SW 1271 (cell line): ENCODE measurements at places on chromosomes 11 and 22.

DNA sequence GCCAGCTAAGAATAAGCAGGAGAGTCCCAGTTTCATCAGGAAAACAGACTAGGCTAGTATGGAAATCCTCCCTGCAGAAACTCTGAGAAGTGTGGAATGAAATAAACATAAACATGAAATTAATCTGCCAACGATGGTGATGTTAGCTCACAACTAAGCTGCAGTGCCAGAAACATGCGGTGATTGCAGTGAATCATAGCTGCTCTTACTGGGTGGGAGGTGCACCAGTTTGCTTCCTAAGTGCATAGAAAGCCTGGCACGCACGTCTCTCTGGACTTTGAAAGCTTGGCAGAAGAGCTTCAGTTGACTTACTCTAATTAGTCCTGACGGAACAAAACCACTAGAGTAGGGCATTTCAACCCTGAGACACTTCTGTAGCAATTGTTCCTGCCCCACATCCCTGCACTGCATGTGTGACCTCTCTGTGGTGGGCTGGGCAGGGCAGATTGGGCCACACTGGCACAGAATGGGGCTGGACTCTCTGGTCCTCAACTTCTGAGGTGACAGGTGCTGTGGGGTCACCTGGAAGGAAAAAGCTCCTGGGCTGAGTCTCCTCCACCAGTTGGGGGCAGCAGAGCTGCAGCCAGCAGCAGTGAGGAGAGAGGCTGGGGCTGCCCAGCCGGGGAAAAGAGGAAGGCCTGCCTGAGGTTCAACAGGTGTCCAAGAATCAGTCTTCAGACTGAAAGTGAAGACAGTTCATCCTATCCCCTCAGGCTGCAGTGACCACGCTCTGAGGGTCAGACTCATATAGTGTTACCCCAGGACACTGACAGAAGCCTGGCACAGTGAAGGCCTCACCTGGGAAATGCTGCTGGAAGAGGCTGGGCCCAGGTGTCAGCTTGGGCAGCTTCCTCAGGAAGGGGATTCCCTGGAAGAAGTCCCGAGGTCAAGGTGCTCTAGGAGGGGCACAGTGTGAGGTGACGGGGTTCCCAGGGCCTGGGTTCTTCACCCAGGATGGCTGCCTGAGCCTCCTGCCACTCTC, 40.5 kb downstream of the GGTLC2 start:
- DNase-seq, result no peak

GRCh38 chr11:553988-554340, 6.6 kb downstream of the LMNTD2 start:
- DNase-seq, result no peak

- no peak for DNase-seq
These were observed 18.1 kb upstream of the RFPL2 start for GRCh38 chr22:32222991-32223390.

- DNase-seq, result no peak
These were observed 14.0 kb downstream of the SERPINH1 start for GRCh38 chr11:75576017-75576416.

DNA sequence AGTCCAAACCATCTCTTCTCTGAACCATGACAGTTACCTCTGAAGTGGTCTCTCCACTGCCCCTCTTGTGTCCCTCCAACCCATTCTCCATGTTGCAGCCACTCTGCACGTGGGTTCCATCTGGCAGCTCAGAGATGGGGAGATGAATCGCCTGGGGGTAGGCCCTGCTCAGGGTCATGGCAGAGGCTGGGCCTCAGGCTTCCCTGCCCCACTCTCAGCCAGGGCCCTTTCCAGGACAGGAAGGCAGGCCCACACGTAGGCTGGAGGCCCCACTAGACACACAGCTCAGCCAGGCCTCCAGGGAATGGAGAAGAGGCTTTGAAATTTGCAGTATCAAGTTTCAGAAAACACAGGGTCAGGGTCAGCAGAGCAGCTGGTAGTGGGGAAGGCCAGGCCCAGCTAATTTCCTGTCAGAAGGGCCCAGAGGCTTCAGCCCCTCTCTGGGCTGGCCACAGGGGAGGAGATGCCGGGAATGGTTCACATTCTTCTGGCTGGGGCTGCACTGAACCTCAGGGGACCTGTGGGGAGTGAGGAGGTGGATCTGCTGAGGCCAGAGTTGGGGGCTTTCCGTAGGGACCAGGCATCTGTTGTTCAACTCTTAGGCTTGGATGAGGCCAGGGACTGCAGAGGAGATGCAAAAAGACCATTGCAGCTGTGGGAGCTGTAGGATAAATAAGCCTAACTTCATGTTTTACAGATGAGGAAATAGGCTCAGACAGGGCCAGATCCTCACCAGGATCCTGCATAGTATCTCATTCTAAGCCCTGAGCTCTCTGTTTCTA, 101.6 kb downstream of the SWAP70 start:
- DNase-seq, result no peak

GRCh38 chr11:57150454-57150917, 31.3 kb upstream of the LRRC55 start:
- no peak for DNase-seq

DNA sequence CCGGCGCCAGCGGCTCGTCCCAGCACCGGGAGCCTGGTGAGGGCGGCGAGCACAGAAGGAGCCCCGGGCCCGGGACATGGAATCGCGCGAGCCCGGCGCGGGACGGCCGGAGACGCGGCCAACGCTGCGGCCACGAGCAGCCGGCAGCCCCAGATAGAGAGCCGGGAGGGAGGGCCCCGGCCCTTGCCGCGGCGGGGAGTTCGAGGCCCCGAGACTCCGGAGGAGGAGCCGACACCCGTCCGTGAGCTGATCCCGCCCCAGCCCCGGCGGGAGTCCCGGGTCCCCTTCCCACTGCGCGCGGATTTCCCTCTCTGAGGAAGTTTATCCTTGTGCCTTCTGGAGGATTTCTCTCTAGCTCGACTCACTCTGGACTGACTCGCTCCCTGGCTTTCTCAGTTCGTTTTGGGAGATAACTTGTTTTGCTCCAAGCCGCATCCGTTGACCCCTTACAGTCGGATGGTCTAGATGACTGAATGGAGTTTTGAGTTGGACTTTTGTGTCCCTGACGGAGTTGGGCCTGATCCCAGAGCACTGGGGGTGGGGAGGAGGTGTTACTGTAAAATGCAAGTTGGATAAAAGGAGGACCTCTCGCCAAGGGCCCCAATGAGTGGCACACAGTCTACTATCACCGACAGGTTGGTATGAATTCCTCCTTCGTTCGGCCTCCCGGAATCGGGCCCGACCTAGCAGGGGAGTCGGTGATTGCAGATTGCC, 585 bp downstream of the ARHGEF12 start:
- peak; percentile 27 for DNase-seq

GRCh38 chr22:48588878-48589450, 1238.7 kb downstream of the BRD1 start:
- DNase-seq, result no peak

DNA sequence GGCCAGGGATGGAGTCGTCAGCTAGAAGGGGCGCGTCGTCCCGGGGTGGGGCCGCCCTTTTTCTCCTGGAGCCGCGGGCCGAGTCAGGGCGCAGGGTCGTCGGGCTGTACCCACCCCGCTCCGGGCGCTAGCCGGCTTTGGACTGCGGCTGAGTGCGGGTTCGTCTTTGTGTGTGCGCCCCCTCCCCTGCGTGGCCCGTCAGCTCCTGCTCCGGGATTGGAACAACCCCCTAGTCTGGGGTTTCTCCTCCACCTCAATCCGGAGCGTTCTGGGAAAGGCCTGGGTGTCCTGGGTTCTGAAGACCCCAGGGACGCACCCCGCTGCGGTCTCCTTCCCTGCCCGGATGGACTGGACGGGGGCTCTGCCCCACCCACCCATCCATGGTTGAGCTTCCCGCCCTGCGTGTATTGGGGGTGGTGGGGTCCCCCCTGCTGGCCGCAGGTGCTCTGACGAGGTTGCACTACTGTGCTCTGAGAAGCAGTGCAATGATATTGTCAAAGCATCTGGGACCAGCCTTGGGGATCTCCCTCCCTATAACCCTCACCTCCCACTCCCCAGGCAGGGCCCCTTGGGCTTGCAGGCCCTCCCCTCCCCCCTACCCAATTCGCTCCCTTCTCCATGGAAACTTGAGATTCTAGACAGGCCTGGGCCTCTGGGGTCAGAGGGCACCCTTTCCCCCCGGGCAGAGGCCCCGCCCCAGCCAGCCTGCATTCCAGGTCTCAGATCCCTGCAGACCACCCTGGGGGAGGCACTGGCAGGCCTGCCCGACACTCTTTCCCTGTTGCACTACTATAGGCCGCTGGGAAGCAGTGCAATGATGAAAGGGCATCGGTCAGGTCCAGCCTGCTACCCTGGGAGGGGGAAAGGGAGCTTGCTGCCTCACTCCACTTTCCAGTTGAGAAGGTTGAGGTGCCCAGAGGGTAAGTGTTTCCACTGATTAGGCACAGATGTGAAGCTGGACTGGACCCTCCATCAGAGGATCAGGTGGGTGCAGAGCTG, 10.7 kb downstream of the SDF2L1 start:
- no peak for DNase-seq

DNA sequence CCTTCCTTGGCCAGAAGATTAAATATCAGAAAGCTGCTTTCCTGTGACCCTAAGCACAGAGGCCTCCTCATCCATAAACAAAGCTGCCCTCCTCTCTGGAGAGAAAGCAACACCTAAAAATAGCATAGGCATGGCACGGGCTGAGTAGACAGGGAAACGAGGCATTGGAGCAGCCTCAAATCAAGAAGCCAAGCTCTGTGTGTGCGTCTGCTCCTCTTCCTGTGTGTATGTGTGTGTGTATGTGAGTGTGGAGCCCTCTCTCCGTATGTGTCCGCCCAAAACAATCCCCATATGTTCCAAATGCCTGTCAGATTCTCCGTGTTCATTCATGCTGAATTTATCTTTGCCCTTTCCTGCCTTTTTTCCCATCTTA, 24.0 kb downstream of the KCNJ5 start:
- DNase-seq, result no peak

GRCh38 chr22:25564320-25564978, at the start of gene GRK3:
GRK3 (plus strand) TSS chr22:25564675; CDS start chr22:25565041, 366 bp downstream.
- no peak for DNase-seq

DNA sequence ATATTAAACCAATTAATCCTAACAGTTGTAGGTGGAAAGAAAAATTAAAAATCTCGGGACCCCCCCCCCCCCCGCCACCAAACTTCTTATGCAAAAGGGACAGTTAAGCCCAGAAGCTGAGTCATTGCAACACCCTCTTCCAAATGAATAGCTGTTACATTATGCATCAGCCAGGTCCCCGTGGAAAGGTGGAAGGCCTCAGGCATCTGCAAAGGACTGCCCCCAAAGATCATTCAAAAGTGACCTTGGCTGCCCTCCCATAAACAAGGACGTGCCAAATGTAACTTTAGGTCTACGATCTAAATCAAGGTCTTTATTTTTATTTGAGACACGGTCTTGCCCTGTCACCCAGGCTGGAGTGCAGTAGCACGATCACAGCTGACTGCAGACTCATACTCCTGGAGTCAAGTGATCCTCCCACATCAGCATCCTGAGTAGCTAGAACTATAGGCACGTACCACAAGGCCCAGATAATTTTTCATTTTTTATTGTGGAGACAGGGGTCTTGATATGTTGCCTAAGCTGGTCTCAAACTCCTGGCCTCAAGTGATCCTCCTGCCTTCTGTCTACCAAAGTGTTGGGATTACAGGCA, 22.8 kb downstream of the SYN3 start:
- DNase-seq, result no peak
